ENCODE measurements at places on chromosomes 16 and 17. TPM values are rescaled to one million over a fixed set of nuclear protein-coding genes. Genes with fewer than 3 reads are reported as not detected.

Gene KCNJ18
- total RNA-seq = not detected

Gene SMIM22
- total RNA-seq = 0.38 TPM

Gene FOXJ1
- total RNA-seq = 0.24 TPM

Gene NDRG4
- 25.9 TPM for total RNA-seq

Gene ADORA2B
- 15.3 TPM for total RNA-seq

All from A549 treated with DMSO at 1 μM for 4 hours (cell line).